ENCODE measurements at places on chromosomes 16 and 17.
A peak's percentile ranks its signal among the peaks of the same experiment; 100 is the strongest.

- DNase-seq: no peak
Observed at GRCh38 chr17:68579194-68579927, 21.8 kb downstream of the FAM20A start.

DNA sequence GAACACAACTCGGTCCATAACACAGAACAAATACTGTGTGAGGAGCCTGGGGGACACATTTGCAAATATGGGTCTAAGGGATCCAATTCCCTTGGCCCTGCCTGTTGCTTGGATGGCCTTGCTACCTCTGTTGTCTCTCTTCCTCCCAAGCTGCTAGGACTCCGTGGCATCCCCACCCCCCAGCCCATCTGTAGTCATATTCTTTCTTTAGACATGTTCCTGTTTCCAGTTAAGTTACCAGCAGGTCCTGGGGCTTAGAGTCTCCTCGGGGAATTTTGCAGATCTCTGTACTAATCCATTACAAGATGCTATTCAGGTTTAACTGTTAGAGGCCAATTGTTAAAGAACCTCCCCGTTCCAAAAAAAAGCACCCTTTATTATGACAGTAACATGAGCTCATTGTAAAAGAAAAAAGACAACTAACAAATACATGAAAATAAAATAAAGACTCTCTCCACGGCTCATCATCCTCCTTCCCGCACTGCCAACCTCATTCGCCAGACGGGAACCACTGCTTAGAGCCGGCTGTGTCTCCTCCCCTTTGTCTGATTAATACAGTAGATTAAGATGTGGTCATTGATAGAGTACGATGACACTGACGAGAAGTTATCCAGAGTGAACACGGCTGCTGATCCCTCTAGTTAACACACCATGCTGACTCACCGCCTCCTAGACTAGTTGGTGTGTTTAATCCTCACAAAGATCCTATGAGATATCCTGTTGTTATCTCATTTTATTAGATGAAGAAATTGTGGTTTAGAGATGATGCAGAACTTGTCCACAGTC is 22.2 kb downstream of the HS3ST4 start:
- no peak for DNase-seq

- DNase-seq: no peak
Observed at GRCh38 chr17:2051061-2051932, 3.6 kb upstream of the HIC1 start.

DNA sequence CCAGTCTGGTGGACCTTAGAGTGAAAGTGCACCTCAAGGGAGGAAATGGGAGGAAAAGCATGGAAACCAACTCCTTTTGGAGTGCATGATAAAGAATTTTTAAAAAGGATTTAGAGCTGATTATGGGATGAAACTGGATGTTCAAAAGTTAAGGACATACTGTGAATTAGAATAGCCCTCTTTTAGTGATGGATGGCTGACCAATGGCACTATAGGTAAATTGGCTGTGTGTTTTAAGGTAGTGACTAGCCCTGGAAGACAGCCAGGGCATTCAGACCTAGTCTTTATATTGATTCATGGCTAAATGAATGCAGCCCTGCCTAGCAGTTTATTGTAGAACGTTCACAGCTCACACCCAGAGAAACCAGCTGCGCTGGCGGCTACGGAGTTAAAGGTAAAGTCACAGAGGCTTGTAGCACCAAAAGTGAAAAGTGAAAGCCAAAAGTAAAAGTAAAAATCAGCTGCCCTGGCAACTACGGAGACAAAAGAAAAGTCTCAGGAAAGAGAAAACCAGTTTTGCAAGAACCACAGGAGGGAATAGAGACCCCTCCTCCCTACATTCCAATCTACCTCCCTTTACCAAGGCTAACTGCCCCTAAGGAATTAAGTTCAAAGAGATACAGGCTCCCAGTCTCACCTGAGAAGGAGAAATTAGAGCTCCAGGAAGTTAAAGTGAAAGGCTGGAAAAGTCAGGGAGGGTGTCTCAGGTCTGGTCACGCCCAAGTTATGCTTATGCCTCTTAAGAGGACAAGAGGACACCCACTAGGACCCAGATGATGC is 21.8 kb downstream of the ACSM1 start:
- peak; percentile 20 for DNase-seq

DNA sequence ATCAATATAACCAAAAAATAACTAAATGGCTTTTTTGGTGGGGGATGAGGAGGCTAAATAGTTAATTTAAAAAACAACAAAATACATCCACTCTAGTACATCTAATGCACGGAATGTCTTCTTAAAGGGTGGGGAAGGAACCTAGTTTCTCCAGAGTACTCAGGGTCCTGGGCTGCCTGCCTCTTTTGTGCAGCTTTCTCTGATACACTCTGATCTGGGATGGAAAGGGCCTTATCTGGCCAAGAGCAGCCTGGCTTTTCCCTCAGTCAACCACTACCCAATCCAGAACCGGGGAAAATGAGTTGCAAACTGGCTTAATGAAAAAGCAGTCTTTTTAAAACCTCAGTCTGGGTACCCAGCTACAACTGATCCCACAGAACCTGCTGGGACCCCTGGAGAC is 42.9 kb downstream of the DCUN1D3 start:
- no peak for DNase-seq

DNA sequence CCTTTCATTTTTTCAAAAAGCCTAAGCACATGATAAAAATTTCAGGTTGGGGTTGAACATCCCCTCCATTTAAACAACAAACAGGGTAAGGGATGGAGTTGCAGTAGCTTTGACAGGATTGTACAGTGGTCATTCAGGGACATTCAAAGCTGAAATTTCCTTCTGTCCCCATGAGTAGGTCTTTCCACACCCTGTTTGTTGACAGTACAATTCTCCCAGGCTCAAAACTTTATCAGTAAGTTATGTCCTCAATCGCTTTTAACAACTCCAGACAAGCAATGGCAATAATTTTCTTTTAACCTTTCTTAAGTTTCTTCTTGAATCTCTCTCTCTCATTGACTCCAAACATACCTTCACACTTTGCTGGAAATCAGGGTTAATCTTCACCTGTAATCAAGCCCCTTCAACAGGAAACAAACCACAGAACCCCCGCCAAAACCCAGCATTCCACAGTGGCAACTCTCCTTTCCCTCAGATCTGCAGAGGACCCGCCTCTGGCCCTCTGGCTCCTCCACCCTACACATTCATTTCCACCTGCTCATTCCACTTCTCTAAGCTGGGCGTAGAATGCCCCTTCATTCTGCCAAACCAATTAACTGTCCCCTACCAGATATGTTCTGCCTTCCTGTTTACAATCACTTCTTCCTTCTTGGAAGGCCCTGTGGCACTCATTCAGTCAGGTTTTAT is 20.7 kb downstream of the TXNDC11 start:
- no peak for DNase-seq

DNA sequence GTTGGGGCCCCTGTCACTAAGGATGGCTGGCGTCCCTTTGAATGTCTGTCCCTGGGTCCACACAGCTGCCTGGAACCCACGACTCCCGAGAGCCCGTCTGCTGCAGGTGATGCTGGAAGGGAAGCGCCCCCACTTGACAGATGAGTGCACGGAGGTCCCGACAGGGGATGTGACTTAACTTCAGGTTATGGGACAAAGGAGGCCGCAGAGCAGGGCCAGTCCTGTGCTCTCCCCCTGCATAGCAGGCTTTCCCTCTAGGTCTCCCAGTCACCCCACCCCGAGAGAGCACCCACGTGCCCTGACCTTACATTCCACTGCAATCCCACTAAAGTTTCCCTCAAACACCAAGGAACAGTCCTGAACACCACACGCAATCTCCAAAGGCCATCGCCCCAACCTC is 6.0 kb upstream of the RCVRN start:
- no peak for DNase-seq

- no peak for DNase-seq
Observed at GRCh38 chr17:74362810-74363498, 1.3 kb upstream of the BTBD17 start.
